Spinal cord (tissue), 10 donors: ENCODE measurements at places on chromosomes 13 and 19. TPM values are rescaled to one million over a fixed set of nuclear protein-coding genes. Genes with fewer than 3 reads are reported as not detected.

DNA sequence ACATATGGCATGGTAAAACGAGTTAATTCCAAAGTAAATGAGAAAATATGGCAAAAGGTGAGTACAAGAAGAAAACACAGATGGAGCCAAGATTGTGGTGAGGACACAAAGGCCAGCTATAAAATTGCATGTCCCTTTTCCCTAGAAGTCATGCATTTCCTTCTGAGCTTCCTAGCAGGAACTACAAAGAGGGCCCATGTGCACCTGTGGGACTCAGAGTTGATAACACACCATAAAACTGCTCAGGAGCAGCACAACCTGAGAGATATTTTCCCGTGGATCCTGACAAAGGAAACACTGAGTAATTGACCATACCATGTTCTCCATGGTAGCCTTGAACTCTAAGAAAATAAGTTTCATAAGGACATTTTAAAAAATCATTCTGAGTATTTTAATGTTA, 228.3 kb downstream of the DLEU7 start:
- no peak for DNase-seq

Gene C1QTNF9B
- 0.22 TPM for total RNA-seq

Gene NDUFA11
- 63.6 TPM for total RNA-seq

DNA sequence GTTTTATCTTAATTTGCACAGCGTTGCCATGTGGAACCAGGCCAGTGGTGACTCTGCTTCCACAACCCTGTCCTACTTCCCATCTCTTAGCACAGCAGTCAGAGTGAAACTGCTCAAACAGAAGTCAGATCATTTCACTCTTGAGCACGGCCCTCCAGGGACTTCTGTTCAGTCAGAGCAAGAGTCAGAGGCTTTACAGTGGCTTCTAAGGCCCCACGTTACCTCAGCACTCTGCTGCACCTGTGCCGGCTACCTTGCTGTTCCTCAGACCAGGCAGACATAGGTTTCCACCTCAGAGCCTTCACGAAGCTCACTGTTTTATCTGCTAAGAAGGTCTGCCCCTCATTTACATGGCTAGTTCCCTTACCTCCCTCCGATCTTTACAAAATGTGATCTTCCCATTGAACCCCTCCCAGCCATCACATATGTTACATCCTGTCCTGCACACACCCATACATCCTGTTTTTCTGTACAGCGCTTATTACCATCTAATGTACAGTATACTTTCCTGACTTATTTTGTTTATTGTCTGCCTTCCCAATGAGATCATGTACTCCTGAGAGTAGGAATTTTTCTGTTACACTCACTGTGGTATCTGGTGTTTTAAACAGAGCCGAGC, 41.6 kb downstream of the TM9SF2 start:
- DNase-seq, result no peak

GRCh38 chr13:19184176-19184575, 2.6 kb upstream of the TUBA3C start:
- no peak for DNase-seq

GRCh38 chr13:108897955-108898354, 268.5 kb downstream of the MYO16 start:
- DNase-seq, result no peak

- no peak for DNase-seq
Observed at GRCh38 chr13:24131749-24132148, 28.8 kb upstream of the SPATA13 start.

Gene BSPH1
- total RNA-seq, result 0.50 TPM

GRCh38 chr19:7663706-7664105, 5.1 kb upstream of the RETN start:
- DNase-seq, result peak; percentile 64
